SK-N-DZ (cell line): ENCODE measurements at places on chromosomes 1 and 21.

DNA sequence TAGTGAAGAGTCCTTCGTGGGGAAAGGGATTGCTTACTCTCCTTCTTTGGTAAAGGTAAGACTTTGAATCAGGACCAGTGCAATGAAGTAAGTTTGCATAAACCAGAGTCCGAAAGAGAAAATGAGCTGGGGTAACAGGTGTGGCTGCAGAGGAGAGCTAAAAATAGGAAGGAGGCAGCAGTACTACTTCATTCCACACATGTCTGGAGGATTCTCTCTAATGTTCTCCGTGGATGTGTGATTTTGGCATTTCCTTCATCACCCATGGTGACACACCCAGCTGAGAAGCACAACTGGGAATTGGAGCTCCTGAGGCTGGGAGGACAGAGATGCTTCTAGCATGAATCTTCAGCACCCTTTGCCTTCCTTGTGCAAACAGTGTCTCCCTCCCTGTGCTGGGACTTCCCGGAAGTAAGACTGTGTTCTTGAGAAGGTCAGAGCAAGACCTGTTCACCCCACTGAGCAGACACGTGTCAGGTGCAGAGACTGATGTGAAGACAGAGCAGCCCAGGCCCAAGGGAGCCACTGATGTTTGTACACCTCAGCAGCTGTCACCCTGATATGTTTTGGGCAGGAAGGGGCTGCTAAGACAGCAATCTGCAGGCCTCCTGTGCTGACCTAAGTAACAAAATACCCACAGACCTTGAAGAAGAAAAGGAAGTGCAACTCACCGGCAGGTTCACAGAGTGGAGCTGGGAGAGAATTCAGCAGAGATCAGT is 13.3 kb downstream of the FCRL1 start:
- no peak for DNase-seq

- no peak for DNase-seq
Measured at GRCh38 chr21:20720623-20721022, 277.6 kb upstream of the NCAM2 start.

DNA sequence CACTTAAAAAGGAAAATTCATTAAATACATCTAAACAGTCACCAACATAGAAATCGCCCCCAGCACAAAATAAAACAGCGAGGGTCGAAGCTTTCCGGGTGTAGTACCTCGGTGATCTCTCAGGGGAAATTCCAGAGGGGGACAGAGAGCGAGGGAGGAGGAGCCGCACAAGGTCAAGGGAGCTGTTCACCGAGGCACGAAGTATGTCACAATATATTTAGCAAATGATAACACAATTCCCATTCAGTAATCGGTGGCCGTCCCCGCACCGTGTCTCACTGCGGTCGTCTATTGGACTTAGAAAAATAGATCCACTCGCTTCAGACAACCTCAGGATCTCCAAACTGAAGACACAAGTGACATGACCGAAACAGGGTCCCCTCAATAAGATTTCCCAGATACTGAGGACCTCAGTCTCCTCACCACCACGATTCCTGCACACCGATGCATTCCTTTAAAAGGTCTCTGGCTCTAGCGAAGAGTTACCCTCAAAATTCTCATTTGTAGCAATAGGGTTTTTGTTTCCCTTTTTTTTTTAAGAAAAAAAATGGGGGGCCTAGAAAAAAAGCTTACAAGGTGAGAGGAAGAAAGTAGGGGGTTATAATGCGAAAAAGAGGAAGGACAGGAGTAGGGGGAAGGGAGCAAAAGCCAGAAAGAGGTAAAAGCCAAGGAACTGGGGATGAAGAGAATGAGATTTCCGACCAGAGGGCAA is 1.1 kb downstream of the LPGAT1 start:
- peak; percentile 70 for DNase-seq

DNA sequence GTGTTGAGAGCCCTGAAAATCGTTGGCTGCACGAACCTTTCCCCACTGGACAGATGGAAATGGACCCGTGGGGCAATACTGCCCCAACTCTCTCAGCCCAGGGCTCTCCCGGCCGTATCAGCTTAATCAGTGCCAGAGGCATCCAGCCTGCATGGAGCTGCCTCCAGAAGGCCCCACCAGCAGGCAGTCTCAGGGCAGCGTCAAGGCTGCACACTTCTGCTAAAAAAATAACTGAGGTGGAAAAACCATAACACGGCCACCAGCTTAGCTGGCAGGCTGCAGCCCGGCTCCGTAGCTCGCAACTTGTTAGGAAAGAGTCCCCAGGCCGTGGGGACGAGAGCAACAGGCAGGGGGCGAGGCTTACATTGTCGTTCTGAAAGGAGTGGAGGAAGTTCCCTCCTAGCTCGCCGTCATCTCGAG is 27.9 kb downstream of the MRPL37 start:
- no peak for DNase-seq

DNA sequence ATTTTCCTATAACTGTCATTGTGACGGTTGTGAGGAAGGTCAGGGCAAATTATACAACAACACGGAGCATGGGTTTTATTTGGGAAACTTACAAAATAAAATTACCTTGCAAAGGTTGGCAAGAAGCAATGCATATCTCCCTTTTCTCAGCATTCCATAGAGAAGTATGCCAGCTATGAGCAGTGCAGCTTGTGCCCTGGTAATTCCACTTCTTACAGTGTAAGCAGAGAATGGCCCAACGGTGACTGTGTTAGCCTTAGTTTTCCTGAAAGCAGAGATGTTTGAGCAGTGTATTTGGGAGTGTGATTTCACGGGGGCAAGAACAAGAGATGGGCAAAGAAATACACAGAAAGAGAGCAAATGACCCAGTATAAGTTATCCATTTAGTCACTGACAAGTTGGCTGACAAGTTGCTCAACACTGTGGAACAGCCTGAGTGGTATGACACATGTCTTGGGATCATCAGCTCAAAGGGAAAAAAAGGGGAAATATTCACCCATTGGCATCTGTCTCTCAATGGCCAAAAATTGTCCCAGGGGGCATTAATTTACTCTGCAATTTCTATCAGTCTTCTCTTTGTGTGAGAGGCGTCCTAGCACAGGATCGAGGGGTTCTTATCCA is 210.9 kb upstream of the NRIP1 start:
- no peak for DNase-seq
